NCI-H460 (cell line): ENCODE measurements at places on chromosomes 3 and 15. TPM values are rescaled to one million over a fixed set of nuclear protein-coding genes. Genes with fewer than 3 reads are reported as not detected.

Gene KLF15
- 1.2 and 1.4 TPM in 2 replicates for total RNA-seq

Gene ZNF774
- 0.69 and 1.5 TPM in 2 replicates for total RNA-seq

Gene NTRK3
- total RNA-seq: not detected in 2 replicates

Gene CRABP1
- total RNA-seq: 0.25 TPM in 1 of 2 replicates, not detected in the other

Gene PLA2G4E
- total RNA-seq: not detected in 2 replicates

DNA sequence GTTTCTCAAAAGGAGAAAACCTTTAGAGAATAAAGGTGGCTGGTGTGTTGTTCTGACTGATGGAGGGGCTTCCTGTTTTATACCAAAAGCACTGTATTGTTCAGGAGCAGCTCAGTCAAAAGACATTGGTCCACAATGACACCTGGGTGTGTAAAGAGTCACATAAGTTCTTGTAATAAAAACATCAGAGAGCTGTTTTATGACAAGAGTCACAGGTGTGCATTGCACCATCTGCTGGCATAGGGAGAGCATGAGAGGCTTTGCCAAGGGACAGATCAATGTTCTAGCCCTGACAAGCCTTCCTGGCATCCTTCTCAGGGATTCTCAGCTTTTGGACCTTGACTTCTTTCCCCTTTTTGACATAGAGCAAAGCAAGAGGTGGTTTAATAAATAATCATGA is 20.4 kb downstream of the ARPP21 start:
- no peak for DNase-seq

- DNase-seq: no peak
Measured at GRCh38 chr15:22253676-22254408, 173.5 kb downstream of the OR4M2 start.

DNA sequence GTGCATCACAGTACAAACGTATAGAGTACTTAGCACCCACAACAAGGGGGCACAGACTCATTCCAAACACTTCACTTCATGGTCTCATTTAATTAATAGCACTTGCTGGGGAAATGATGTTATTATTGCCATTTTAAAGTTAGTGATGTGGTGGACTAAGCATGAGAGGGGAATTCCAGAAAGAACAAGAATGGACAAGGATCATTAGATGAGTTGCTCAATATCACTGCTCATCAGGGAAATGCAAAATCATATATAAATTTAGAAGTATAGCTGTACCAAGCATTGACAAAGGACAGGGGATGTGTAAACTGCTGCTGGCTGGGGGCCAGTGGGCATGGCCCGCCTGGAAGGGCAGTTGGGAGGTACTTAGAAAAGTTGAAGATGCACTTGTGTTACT is 14.6 kb downstream of the PRR20G start:
- no peak for DNase-seq

- no peak for DNase-seq
Measured at GRCh38 chr3:182165234-182165633, 453.5 kb downstream of the SOX2 start.

DNA sequence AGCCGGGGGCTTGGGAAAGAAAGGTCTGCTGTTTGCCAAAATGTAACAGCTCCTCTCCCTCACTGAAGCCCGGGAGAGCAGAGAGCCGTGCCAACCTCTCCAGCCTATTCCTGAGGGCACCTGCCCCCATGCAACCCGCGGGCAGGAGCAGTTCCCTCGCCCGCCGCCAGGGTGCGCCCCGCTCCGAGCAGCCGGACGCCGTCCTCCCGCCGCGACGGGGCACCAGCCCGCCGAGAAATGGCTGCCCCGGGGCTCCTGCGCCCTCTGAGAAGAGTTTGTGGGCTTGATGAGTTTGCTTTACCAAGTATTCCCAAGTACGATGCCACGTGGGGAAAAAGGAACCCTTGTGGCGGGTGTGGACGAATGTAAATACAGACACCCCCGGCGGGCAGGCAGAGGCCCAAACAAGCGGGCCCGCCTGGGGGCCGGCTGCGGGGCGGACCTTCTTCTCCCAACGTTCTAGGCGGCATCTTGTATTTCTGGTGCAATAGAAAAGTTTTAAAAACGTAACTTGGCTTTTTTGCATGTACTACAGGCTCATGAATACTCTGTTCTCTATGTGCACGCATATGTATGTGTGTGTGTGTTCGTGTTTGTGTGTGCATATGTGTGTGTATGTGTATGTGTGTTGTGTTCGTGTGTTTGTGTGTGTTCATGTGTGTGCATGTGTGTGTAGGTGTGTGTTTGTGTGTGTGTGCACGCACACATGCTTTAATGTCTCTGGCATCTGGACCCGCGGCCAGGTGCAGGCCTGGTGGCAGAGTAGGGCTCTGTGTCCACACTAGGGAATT is 162.9 kb downstream of the CHSY1 start:
- DNase-seq: peak; percentile 39

- no peak for DNase-seq
Measured at GRCh38 chr3:175383813-175384212, 524.7 kb downstream of the NAALADL2 start.

- no peak for DNase-seq
Measured at GRCh38 chr15:30979457-30979856, 12.0 kb downstream of the MTMR10 start.

- no peak for DNase-seq
Measured at GRCh38 chr3:73467211-73467610, 157.5 kb downstream of the PDZRN3 start.

GRCh38 chr15:58748040-58748851 is 1.3 kb downstream of the ADAM10 start:
- DNase-seq: no peak

DNA sequence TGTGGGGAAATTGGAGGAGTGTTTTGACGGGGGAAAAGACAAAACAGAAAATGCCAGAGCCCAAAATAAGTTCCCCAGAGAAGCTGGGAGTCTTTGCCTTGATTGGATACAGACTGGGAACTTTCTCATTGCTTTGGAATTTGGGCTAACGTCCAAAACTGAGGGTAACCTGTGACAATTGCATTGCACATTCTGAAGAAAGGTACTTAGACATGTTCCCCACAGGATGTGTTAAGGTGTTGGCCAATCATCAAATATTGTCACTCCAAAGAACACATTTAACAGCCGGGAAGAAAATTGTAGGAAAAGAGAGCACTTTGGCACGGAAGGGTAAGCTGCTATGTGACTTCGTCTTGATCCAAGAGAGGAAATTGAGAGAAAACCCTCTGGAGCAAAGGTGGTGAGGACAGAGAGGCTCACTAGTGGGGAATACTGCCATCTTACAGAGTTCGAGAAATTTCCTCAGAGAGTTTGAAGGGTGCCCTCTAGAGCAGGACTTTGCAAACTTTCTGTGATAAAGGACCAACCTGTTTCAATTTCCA is 619.5 kb upstream of the TBL1XR1 start:
- peak; percentile 14 for DNase-seq

- DNase-seq: no peak
Measured at GRCh38 chr3:69745505-69745904, 6.2 kb downstream of the MITF start.
